GM13977 (cell line): ENCODE measurements at places on chromosomes 11 and 22.

DNA sequence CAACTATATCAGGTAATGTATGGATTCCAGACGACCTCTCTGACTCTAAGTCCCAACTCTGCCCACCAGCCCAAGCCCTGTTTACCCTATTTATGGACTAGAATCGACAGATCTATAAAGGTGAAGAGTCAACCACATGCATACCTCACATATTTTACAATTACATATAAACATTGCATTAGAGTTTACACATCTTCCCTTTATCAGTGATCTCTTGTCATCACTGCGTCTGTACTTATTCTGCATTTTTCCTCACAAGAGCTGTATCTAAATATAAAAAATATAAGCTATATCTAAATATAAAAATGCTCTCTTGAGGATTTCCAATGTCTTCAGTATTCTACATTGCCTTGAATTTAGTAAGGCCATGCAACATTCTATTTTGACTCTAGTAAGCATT lies 8.5 kb downstream of the FIBIN start:
- no peak for DNase-seq

- DNase-seq, result no peak
Observed at GRCh38 chr11:119874660-119875238, 145.7 kb upstream of the NECTIN1 start.

DNA sequence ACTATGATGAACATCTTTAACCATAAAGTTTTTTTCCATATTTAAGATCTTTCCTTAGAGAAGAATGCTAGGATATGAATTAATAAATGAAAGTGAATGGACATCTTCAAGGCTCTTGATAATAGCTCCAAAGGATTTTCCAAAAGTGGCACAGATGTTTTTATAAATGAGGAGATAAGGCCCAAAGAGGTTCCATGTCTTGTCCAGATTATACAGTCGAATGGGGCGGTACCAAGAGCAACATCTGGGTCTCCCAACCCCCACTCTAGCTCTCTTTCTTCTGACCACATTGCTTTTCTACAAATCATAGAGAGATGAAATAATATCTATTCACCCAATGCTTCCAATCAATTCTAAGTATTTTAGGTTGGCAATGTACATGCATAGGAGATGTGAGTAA lies 114.1 kb downstream of the KCNC1 start:
- DNase-seq, result no peak

GRCh38 chr11:64237484-64237951 lies 3.1 kb downstream of the VEGFB start:
- no peak for DNase-seq

GRCh38 chr11:94170953-94171352 lies 42.3 kb downstream of the PANX1 start:
- no peak for DNase-seq

DNA sequence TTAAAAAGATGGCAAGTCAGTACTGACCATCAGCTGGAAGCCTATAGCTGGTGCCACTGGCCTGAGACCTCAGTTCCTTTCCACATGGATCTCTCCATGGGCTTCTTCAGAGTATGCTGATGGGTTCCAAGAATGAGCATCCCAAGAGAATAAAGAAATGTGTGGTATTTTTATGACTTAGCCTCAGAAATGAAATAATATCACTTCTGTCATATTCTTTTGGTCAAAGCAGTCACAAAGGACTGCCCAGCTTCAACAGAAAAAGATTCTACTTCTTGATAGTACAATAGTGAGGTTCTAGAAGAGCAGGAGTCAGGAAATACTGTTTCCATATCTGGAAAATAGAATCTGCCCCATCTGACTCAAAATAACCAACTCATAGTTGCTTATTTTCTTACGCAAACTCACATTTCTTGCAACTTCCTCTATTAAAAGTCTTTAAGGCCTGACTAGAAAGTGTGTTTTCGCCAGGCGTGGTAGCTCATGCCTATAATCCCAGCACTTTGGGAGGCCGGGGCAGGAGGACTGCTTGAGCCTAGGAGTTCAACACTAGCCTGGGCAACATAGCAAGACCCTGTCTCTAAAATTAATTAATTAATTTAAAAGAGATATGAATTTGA lies 116.9 kb downstream of the SIK3 start:
- no peak for DNase-seq

DNA sequence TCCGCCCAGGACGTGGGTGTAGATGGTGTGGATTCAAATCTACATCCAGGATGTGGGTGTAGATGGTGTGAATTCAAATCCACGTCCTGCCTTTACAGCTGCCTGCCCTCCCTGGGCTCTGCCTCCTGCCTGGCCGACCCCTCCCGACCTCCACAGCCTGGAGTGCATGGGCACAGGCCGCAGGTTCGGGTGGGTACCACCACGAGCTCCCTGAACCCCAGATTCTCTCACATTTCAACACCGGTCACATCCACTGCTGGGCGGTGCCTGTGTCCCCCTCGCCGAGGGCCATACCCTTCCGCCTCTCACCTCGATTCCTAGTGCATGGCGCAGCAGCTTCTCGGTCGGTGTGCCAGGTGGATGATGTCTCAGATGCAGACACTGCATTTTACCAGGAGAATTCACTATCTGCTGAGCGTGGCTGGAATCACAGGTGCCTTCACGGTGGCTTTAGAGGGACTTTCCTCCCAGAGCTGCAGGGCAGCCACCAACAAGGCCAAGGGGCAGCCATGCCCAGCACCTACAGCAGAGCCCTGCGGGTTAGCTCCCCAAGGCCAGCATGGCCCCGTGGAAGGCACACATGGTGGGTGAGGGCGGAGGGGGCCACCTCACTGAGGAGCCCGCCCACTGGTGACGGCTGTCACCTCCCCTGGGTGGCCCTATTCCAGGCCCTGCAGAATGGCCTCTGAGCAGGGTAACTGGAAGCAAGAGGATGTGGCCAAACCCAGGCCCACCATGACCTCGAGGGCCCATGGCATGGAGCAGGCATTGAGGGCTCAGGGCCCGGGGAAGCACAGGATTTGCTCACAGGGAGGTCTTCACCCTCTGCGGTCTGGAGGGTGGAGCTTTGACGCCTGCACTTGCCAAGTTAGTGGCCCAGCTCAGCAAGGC lies 638.5 kb downstream of the TBC1D22A start:
- DNase-seq, result no peak

DNA sequence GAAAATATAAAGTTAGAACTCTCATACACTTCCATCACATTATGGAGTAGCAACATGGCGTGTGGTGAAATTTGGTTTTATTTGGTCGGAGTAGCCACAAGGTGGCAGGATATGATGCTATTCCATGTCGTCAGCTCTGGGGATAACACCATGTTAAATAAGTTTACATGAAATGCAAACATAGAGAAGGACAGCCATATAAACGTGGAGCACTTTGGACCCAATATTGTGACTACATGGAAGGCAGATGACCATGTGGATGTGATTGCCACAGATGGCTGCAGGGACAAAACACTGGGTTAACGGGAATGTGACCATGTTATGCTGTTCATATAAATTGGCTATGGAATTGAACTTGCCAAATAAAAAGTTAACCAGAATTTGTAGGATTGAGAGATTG lies 21.0 kb downstream of the OR5M11 start:
- no peak for DNase-seq

- DNase-seq, result no peak
Observed at GRCh38 chr11:45477588-45477987, 187.8 kb downstream of the CHST1 start.

DNA sequence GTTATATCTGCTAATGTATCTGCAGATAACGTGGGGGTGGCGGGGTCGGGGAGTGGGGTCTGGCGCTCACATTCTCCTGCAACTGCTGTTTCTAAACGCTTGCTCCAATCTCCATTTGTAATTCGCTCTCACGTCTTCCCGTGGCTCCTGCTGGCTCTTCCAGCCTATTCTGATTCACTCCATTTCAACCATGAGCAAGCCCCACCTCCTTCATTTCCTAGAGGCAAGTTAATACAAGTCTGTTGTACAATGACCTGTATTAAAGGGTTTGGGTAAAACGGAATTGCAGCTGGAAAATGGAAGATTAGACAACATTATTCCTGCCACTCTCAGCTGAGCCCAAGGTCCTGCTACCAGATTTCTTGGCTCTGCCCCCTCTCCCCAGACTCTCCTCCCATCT lies 132.3 kb downstream of the CSNK2A3 start:
- no peak for DNase-seq

DNA sequence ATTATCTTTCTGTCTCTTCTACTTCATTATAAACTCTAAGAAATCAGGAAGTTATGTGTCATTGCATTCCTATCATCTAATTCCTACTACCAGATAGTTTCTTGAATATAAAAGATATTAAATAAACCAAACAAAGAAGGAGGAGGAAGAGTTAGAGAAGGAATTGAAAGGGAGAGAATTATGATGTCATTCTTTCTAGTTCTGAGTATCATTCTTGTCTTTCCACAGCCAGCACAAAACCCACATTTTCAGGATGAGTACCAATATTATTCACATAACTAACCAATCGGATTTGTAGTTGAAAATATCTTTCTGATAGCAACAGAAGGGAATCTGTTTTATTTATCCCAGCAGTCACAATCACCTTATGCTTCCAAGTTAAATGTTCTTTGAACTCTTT lies 13.3 kb downstream of the MS4A13 start:
- peak; percentile 18 for DNase-seq

- no peak for DNase-seq
Observed at GRCh38 chr11:62026739-62027370, 59.4 kb upstream of the FTH1 start.

DNA sequence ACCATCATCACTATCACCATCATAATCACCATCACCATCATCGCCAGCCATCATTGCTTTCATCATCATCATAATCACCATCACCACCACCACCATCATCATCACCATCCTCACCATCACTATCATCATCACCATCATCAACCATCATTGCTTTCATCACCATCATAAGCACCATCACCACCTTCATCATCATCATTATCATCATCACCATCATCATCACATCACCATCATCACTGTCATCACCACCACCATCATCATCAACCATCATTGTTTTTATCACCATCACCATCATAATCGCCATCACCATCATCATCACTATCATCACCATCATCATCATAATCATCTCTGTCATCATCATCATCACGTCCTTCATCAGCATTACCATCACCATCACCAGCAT lies 9.3 kb upstream of the OSBPL5 start:
- no peak for DNase-seq

DNA sequence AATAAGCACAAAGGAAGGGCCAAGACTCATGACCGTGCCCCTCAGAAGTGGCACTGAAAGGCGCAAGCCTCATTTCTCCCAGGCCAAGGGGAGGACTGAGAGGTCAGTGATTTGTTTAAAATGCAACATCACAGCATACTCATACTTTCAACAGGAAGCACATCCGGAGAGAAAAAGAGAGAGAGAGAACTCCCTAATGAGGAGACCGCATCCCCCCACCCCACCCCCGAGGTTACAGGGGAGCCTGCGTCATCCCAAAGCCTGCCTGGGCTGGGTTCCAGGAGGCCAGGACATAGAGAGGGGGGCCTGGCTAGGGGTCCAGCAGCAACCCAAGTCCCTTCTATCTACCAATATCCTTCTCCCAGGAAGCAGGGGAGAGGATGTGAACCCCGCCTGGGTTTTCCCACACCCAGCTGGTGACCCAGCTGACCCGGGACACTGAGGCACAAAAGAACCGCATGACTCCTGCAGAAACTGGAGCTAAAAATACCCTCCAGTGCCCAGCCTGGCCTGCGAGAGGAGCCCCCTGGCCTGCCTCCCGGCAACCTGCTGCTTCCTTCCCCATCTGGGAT lies 3.8 kb downstream of the CSNK1E start:
- no peak for DNase-seq

DNA sequence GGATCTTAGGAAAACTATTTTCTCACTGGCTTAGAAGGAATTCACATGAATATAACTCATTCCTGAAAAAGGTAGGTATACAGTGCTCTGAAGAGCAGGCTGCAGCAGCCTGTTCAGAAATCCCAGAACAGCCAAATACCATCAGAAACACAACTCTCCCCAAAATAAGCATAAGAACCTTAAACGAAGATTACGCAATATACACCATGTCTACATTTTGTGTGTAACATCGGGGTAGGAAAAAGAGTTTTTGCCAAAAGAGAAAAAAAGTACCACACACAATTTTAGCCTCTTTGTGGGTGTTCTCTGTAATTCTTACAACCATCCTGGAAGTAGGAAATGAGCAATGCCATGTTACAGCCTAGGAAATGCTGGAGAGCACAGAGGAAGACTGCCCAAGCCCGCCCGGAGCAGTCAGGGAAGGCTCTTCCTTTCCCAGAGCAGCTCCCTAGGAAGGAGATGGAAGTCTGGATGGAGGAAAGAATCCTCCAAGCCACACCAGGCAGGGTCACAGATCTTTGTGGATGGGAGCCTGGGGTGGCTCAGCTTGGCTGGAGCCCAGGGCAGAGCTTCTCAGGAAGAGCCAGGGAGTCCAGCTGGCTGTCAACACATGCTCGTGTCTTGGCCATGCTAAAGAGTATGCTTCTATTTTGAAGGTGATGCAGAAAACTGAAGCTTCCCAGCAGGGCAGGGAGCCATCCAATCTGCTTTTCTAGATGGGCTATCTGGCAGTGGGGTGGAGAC lies 49.7 kb upstream of the ARFGAP3 start:
- no peak for DNase-seq

DNA sequence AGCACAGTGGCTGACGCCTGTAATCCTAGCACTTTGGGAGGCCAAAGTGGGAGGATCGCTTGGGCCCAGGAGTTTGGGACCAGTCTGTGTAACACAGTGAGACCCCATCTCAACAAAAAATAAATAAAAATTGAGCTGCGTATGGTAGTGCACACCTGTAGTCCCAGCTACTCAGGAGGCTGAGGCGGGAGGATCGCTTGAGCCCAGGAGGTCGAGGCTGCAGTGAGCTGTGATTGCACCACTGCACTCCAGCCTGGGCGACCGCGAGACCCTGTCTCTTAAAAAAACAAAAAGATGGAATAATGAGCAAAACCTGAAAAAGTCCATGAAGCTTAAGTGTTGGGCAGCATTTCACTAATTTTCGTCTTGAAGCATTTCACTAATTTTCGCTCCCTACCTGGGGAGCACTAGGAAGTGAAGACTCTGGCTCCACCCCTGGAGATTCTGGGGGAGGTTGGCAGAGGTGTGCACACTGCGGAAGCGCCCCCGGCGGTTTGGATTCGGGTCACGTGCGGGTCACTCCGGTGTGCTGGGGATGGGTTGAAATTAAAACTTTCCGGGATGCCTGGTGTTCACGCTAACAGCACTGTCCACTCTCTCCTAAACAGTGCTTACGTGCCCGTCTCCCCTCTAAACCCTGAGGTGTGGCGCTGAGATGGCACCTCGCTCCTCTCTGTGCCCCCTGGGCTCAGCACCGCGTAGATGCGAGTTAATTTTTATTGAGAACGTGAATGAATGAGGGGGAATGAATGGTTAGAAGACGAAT lies 906 bp upstream of the NAA40 start:
- DNase-seq, result peak; percentile 43

- DNase-seq, result no peak
Observed at GRCh38 chr11:15195454-15196200, 80.9 kb downstream of the INSC start.

DNA sequence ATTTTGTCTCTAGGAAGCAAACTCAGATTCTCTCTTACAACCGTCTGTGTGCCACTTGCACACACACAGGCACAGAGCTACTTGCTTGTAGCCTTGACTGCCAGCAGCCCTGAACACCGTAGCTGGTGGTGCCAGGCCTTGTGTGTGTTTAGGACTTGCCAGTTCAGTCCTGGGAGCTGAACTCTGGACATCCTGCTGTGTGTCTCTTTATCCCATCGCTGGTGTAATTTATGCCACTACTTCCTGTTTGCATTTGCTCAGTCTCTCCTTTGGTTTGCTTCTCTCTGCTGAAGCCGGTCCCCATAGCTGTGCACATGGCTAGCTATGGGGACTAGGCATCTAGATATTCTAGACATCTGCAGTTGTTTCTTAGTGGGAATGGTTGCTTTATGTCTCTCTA lies 24.0 kb downstream of the MARK2 start:
- no peak for DNase-seq
